ENCODE measurements at places on chromosomes 12 and 14.

DNA sequence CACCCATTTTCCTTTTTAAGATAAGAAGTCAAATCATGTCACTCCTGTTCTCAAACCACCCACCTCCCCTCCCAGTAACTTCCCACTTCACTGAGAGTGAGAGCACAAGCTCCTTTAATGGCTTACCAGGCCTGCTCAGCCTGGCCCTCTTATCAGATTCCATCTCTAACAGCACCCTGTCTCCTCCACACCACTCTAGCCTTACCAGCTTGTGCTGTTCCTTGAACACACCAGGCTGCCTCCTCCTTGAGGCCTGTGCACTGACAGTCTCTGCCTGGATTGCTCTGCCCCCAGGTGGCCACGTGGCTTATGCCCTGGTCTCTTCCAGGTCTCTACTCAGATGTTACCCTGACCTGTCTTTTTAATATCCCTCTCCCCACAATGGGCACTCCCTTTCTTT lies 40.1 kb upstream of the EVL start:
- DNase-seq = no peak

DNA sequence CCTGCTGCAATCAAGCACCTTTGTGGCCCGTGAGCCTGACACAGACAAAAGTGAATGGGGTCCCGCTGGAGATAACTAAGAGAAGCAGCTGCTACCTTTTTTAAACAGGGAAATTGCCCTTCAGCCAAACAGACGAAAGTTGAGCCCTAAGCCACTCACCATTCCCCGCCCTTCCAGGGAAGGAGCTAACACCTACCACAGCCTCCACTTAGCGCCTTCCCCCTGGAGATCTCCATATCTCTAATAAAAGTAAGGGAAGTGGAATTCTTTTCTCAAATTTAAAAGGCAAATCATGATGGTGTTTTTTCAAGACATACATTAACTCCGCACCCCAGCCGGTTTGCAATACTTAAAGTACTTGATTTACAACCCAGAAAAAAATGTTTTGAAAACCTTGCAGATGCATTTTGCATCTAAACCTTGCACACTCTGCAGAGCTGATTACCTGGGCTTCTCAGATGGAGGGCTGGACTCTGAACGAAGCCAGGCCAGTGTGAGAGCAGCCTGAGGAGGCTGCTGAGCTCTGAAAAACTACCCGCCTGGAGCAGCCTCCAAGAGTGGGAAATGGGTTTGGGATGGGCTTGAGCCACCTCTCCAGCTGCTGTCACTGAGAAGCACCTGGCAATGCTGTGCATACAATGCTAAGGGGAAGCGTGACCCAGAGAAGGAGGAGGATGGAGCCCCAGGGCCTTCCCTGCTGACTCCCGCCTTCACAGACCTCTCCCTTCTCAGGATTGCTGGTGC lies 10.0 kb downstream of the NUAK1 start:
- DNase-seq = no peak

DNA sequence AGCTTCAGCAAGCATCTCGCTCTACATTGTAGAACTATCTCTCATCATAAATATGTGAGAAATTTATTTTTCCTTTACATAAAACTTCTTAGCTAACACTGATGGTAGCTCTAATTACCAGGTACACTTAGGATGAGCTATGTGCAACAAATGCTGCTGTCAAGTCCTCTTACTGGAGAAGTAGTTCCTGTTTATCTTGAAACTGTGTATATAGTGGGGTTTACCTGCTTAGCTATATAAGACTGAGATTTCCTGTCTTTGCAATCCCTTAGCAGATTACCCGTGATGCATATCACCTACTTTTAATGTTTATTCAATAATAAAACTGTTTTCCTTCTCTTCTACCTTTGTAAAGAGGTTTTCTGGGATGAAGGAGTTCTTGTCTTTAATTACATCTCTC lies 98.0 kb upstream of the USP15 start:
- no peak for DNase-seq

DNA sequence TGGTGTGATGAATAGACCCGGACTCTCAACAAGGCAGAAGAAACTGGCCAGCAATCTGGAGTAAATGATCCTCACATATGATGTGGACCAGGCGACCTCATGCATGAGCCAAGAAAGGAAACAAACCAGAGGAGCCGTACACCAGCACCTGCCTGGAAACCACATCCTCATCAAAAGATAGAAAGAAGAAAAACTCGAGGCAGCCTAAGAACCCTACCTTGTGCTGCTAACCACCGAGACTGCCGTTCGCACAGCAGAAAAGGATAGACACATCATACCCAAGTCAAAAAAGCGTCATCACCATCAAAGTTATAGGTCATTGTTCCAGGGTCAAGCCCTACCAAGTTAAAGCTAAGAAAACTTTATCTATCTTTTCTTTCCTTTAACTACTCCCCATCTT lies 66.7 kb downstream of the RESF1 start:
- no peak for DNase-seq

GRCh38 chr12:80711866-80712265 lies 4.4 kb downstream of the MYF6 start:
- DNase-seq = no peak

DNA sequence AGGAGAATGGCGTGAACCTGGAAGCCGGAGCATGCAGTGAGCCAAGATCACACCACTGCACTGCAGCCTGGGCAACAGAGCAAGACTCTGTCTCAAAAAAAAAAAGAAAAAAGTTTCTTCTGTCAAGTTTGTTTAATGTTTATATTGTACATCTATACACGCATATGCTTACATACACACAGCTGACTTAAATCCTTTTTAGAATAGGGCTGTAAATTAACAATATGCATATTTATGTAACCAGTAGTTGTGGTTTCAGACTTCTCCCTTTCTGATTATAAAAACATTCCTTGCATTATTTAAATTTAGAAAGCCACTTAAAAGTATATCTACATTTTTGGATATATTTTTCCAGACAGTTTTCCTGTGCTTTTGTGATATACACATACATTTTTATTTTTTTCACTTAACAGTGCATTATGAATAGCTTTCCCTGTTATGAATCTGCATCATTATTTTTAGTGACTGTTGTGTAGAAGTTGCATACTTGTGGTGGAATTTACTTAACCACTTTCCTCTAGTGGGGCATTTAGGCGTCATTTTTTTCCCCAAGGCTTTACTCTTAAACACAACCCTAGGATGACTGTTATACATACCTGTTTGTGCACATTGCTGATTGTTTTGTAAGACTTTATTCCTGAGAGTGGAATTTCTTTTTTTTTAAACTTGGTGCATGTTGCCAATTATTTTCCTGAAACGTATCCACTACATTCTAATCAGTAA lies 29.4 kb downstream of the POLR3B start:
- DNase-seq = no peak

DNA sequence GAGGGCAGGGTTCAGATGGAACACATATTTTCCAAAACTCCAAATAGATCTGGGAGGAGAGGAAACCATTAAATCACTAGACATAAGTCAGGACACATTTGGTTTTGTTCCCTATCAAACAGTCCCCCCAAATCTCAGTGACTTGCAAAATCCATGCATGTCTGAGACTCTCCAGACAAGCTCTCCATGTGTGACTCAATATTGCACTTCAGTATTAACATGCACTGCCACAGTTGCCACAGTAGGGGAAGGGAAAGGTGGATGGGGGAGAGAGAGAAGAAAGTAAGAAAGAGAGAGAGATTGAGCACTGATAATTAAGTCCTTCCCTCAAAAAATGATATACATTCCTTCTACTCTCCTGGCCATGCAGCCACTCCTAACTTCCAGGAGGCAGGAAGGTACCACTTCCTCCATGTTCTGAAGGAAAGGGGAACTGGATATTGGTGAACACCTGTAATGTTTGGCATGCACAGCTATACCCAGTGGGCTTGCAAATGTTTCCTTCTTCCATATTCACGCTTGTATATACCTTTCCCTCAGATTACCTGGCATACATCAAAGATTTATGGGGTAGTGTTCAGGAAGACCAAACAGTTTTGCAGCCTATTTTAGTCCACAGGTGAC lies 310.0 kb downstream of the ZFP36L1 start:
- DNase-seq = no peak

DNA sequence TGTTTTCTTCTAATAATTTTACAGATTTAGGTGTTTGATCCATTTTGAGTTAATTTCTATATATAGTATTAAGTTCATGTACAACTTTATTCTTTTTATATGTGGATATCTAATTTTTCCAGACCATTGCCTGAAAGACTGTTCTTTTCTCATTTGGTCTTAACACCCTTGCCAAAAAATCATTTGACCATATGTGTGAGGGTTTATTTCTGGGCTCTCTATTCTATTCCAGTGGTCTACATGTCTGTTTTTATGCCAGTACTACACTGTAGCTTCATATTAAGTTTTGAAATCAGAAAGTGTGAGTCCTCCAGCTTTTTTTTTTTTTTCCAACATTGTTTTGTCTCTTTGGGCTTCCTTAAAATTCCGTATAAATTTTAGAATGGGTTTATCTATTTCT lies 554.1 kb downstream of the KCNH5 start:
- no peak for DNase-seq

GRCh38 chr12:116068853-116069252 lies 208.6 kb downstream of the MED13L start:
- no peak for DNase-seq

DNA sequence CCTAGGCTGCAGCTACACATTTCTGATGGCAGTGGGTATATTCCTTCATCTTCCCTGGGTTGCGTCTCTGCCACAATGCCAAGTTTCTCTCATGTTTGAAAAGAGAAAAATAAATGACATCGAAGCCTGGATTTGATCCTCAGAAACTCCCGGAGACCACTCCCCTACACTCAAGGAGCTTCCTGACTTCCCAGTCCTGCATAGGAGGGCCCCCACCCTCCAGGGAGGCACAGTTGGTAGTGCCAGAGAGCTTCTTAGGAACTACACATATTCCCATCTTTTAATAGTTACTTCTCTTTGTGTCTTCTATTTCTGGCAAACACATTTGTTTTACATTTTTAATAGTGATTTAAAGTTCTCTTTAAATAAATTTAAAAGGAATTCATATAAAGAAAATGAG lies 30.7 kb downstream of the AP5M1 start:
- DNase-seq = no peak

DNA sequence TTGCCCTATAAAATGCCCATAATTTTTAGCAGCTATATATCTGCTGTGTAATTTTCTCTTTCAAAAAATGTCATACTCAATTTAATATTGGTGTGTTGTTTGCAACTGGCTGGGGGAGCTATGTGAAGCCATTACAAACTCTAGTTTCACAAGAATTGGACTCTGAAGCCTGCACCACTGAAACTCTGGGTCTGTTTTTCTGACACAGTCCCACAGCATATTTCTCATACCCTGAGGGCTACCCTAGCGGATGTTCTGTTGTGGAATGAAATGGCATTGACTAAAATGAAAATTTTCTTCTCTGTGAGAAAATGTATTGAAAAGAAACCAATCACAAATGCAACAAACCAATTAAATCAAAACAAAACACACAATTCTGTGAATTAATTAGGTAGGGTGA lies 284.6 kb upstream of the NPAS3 start:
- DNase-seq = no peak
